Left lung (tissue), 14 donors: ENCODE measurements at places on chromosomes 4 and X. TPM values are rescaled to one million over a fixed set of nuclear protein-coding genes. Genes with fewer than 3 reads are reported as not detected.

Gene BEX5
- polyA plus RNA-seq = 2.8 TPM

Gene NEXMIF
- 0.14 TPM for polyA plus RNA-seq

GRCh38 chr4:103626296-103626695, 93.5 kb downstream of the TACR3 start:
- no peak for DNase-seq

GRCh38 chr4:105113800-105114199, 32.9 kb upstream of the TET2 start:
- no peak for DNase-seq

Gene BEX1
- 9.0 TPM for polyA plus RNA-seq

DNA sequence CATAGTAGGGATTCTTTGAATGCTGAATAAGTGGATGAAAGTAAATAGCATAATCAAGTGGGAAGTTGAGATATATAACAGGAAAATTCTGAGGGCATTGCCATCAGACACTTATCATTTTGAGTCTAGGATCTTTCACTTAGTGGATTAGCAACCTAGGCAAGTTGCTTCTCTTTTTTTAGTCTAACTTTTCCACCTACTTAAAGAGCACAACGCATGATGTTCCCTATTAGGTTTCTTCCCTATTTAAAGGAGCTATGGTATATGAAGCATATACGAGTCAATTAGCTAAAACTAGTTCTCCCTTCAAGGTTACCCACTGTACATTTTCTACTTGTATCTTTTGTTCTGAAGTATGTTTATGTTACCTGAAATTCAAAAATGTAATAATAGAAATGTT, 67.1 kb upstream of the HS3ST1 start:
- no peak for DNase-seq

GRCh38 chr4:61451935-61452334, 251.8 kb downstream of the ADGRL3 start:
- DNase-seq = no peak

Gene TBC1D25
- polyA plus RNA-seq = 8.7 TPM

- DNase-seq = no peak
These were observed 567.4 kb upstream of the GALNT7 start for GRCh38 chr4:172601195-172601594.

GRCh38 chr4:39715788-39716187, 17.9 kb downstream of the UBE2K start:
- DNase-seq = no peak

- DNase-seq = no peak
These were observed 87.8 kb downstream of the GPRASP3 start for GRCh38 chrX:102808336-102808735.

- no peak for DNase-seq
These were observed 6.5 kb downstream of the ATP5ME start for GRCh38 chr4:667545-667925.

Gene WAS
- polyA plus RNA-seq = 4.1 TPM

GRCh38 chr4:173521467-173522159, 8.4 kb downstream of the HAND2 start:
- no peak for DNase-seq

- no peak for DNase-seq
These were observed 56.1 kb downstream of the SLC9A6 start for GRCh38 chrX:136041254-136041812.

GRCh38 chrX:17000751-17001150, 54.3 kb downstream of the REPS2 start:
- no peak for DNase-seq

GRCh38 chr4:168751263-168752225, 254.7 kb downstream of the PALLD start:
- no peak for DNase-seq

DNA sequence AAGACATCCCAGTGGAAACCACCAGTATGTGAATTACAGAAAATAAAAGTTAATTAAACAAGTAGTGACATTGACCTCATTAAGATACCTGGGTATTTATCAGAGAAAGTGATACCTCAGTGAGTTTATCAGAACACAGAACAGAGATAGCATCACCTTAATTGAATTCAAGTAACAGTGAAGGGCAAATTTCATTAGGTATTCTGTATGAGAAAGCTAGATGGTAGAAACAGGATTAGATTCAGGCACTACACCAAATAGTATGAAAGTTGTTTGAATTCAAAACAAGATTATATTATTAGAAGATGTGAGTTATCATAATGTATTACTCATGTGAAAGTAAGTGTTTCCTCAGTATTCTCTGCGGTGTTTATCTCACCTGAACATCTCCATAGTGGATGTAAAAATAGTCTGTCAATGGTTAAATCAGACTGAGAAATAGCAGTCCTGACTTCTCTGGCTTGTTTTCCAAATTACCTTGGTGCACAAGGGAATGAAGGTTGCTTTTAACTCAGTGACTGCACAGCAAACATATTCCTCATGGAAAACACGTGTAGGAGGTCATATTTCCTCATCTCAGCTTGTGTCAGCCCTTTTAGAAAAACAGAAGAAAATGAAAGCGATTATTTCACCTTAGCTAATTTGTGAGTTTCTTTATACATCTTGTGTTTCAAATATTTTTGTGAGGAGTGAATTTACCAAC, 79.9 kb upstream of the PCDH18 start:
- no peak for DNase-seq

DNA sequence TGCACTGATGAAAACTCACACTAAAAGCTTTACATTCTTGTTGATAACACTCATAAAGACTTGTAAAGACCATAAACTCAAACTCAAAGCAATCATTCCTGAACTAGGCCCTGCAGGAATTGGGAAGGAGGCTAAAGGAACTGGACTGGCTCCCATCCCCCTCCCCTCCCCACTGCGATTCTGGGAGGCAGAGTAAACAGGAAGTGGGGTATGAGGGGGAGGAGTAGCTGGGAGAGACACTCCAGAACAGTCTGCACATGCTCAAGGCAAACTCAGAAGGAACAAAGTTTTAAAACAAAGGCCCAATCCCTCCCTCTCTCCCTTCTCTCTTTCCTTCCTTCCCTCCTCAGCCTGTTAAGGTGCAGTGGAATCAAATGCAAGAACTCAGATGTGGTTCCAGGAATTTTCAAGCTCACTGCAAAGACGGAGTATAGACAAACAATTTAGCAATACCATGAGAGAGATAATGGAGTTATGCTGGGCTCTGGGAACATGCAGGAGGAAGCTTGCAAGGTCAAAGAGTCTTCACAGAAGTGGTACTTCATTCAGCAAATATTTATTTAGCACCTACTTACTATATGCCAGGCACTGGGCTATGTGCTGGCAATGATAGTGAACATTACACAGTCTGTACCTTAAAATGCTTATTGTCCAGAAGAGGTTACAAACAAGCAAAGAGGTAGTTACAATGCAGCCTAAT, 15.9 kb downstream of the MID1IP1 start:
- DNase-seq = no peak

GRCh38 chr4:153507310-153508073, 41.3 kb downstream of the TMEM131L start:
- no peak for DNase-seq

DNA sequence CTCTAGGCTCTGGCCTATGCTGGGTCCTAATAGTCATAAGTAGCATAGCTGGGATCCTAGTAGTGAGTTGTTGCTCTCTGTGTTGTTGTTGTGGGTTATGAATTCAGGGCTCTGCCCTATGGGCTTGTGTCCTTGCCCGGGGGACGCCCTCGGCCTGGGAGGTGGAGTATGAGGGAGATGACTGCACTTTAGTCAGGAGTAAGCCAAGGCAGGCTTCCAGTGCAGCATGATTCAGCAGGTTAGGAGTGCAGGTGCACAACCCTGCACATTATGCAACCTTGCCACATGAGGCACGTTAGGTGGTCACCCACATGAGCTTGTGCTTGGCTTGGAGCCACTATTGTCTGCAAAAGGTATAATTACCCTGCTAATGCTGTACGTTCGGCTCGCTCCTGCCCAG, 58.4 kb upstream of the CCDC149 start:
- DNase-seq = no peak

GRCh38 chr4:83388313-83388676, 53.6 kb upstream of the HPSE start:
- no peak for DNase-seq

- no peak for DNase-seq
These were observed 98.2 kb downstream of the FRYL start for GRCh38 chr4:48681856-48682255.
